ENCODE measurements at places on chromosomes 6 and 20.

GRCh38 chr6:89298680-89299465, 16.2 kb downstream of the GABRR2 start:
- H3K36me3 ChIP-seq, result no peaks in the 10 kb centered on the region
- peaks cover 6% of the 10 kb centered on the region for H3K4me1 ChIP-seq
- peaks cover 50% of the 10 kb centered on the region for H3K27me3 ChIP-seq
- no peak overlapping the region for H3K27ac ChIP-seq

GRCh38 chr6:4169028-4169789, 33.8 kb upstream of the ECI2 start:
- H3K27me3 ChIP-seq, result no peaks in the 10 kb centered on the region
- no peak for DNase-seq
- H3K4me1 ChIP-seq, result no peaks in the 10 kb centered on the region

- DNase-seq, result no peak
- no peaks in the 10 kb centered on the region for H3K4me1 ChIP-seq
- no peaks in the 10 kb centered on the region for H3K27me3 ChIP-seq
- no peak overlapping the region for H3K27ac ChIP-seq
- H3K4me3 ChIP-seq, result no peak overlapping the region
Measured at GRCh38 chr6:104589940-104590339, 269.8 kb downstream of the HACE1 start.

DNA sequence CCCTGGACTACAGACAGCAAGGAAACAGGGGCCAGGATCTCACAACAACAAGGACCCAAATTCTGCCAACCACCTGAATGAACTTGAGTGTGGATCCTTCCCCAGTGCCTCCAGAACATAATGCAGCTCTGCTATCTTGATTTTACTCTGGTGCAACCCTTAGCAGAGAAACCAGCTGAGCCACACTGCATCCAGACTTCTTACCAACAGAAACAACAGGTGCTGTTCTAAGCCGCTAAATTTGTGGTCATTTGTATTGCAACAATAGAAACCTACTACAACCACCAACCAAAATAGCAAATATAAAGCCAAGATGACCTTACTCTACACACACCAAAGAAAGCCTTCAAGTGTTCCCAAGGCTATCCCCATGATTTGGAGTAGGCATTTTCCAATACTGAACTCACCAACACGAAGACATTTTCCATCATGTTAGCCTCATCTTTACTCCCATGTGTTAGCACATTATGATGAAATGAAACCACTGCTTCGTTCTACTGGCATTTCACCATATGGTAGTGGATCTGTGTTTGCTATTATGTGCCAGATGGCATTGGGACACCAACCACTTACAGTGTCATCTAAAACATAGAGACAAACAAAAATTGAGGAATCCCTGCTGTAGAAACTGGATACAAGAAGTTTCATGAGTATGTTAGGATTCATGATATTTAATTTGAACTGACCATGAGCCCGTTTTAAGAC, 249.8 kb upstream of the ID4 start:
- no peak overlapping the region for H3K4me3 ChIP-seq
- H3K27ac ChIP-seq, result no peak overlapping the region
- H3K4me1 ChIP-seq, result no peaks in the 10 kb centered on the region
- H3K27me3 ChIP-seq, result no peaks in the 10 kb centered on the region
- H3K36me3 ChIP-seq, result no peaks in the 10 kb centered on the region

- peaks cover 12% of the 10 kb centered on the region for H3K27me3 ChIP-seq
- DNase-seq, result no peak
- H3K4me3 ChIP-seq, result no peak overlapping the region
- H3K4me1 ChIP-seq, result peaks cover 21% of the 10 kb centered on the region
- no peak overlapping the region for H3K27ac ChIP-seq
- no peaks in the 10 kb centered on the region for H3K36me3 ChIP-seq
Measured at GRCh38 chr6:221531-222349, 70.5 kb upstream of the DUSP22 start.

GRCh38 chr6:37487591-37488380, 11.9 kb downstream of the CCDC167 start:
- H3K4me3 ChIP-seq, result no peak overlapping the region
- peaks cover 26% of the 10 kb centered on the region for H3K36me3 ChIP-seq
- H3K27ac ChIP-seq, result no peak overlapping the region
- H3K4me1 ChIP-seq, result peaks cover 23% of the 10 kb centered on the region
- DNase-seq, result no peak

GRCh38 chr20:25399037-25399430, 8.4 kb upstream of the ABHD12 start:
- DNase-seq, result peak; percentile 82
- H3K4me3 ChIP-seq, result no peak overlapping the region
- H3K36me3 ChIP-seq, result no peaks in the 10 kb centered on the region
- H3K4me1 ChIP-seq, result no peaks in the 10 kb centered on the region

GRCh38 chr6:127561660-127562059, 15.3 kb upstream of the C6orf58 start:
- no peaks in the 10 kb centered on the region for H3K27me3 ChIP-seq
- no peaks in the 10 kb centered on the region for H3K36me3 ChIP-seq

DNA sequence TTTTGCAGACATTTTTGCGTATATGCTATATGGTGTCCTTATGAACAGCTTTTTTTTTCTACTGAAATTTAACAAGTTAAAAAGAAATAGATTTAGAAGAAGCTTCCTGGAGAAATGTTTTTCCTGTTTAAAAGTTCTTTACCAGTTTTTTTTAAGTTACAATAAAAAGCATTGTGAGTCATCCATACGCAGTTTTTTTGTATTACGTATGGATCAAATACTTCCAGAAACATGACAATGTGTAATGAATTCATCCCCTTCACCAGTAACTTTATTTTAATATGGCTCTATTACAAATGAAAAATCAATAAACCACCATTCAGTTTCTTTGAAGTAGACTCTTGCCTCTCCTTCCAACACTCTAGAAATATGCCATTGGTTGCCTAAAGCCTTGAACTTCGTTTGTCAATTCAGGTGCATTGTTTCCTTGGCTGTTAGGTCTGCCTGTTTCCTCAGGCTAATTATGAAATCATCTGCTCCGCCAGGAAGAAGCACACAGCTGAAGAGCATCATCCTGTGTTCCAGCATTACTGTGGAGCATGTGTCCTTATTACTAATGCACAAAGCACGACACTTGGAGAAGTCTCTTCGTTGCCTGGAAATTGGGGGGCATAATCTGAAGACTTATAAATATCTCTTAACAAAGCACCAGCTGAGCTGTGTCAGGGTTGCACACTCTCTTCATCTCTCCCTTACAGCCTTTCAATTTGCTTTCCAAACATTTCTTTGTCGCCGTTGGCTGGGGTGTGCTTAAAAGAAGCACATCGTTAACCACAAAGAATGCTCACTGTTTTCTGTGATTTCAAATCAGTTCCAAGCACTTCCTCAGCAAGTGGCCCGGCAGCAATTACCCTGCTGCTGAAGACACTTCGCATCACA, 9.6 kb downstream of the MOXD1 start:
- H3K27ac ChIP-seq, result peak overlapping the region; percentile 84
- H3K36me3 ChIP-seq, result peaks cover 5% of the 10 kb centered on the region
- peaks cover 3% of the 10 kb centered on the region for H3K4me1 ChIP-seq

DNA sequence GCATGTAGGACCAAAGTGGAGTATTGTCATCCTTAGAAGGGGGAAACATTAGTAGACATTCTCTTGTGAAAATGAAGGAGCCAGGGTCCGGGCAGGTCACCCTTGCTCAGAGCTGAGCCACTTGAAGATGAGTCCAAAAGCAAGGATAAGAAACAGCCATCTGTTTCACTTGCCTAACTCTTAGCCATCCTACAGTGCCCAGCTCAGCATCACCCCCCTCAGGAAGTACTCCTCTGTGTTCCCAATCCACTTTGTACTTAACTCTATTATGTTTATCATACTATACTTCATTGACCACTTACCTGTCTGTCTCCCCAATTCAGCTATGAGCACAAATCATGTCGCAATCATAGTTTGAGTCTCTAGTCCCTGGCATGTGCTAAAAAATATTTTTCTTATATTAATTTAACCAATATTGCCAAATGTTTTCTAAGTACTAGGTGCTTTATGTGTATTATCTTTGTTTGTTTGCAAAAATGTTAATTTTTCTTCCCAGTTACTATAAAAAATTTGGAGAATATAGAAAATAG, 8.1 kb upstream of the TOX2 start:
- no peak overlapping the region for H3K4me3 ChIP-seq
- no peak for DNase-seq
- H3K27ac ChIP-seq, result no peak overlapping the region
- no peaks in the 10 kb centered on the region for H3K36me3 ChIP-seq
- H3K4me1 ChIP-seq, result no peaks in the 10 kb centered on the region

GRCh38 chr6:163559661-163560060, 145.1 kb downstream of the QKI start:
- no peaks in the 10 kb centered on the region for H3K27me3 ChIP-seq
- DNase-seq, result no peak
- peaks cover 8% of the 10 kb centered on the region for H3K36me3 ChIP-seq
- H3K4me3 ChIP-seq, result no peak overlapping the region
- H3K27ac ChIP-seq, result no peak overlapping the region
- no peaks in the 10 kb centered on the region for H3K4me1 ChIP-seq

DNA sequence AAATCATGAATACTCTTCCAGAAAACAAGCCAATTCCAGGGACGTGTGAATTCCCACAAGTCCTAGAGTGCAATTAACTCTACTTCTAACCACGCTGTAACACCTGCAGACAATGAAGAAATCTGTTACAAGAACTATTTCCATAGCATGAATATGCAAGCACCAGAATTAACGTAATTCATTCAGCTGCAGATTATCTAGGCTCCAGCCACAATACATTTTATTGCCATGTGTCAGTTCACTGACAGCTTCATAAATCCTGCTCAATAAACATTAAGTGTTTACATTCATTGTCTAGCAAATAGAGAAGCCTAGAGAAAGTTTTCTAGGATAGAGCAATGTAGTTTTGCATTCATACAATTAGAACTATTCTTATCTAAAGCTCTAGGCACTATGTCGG, 1348.5 kb downstream of the GRIK2 start:
- H3K36me3 ChIP-seq, result no peaks in the 10 kb centered on the region
- H3K27me3 ChIP-seq, result no peaks in the 10 kb centered on the region
- H3K4me3 ChIP-seq, result no peak overlapping the region
- DNase-seq, result peak; percentile 22

- no peak for DNase-seq
- no peak overlapping the region for H3K4me3 ChIP-seq
- H3K27me3 ChIP-seq, result no peaks in the 10 kb centered on the region
- H3K36me3 ChIP-seq, result peaks cover 6% of the 10 kb centered on the region
- no peaks in the 10 kb centered on the region for H3K4me1 ChIP-seq
Measured at GRCh38 chr6:56643379-56644089, 845 bp upstream of the DST start.

DNA sequence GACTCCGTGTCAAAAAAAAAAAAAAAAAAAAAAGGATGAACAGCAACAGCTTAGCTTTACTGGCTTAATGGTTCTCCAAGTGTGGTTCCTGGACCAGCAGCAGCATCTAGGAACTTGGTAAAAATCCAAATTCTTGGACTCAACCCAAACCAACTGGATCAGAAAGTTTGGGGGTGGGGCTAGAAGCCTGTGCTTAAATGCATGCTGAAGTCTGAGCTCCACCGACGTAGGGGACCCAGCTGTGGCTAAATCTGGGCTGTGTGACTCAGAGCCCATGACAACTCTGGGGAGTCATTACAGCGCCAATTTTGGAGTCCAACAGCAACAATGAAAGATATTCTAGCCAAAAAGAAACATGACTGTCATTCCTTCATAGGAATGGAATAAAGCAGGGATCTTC, 13.6 kb upstream of the CHD6 start:
- H3K4me3 ChIP-seq, result peak overlapping the region; percentile 27
- peaks cover 4% of the 10 kb centered on the region for H3K27me3 ChIP-seq
- no peak overlapping the region for H3K27ac ChIP-seq
- no peak for DNase-seq
- no peaks in the 10 kb centered on the region for H3K4me1 ChIP-seq
- H3K36me3 ChIP-seq, result no peaks in the 10 kb centered on the region

DNA sequence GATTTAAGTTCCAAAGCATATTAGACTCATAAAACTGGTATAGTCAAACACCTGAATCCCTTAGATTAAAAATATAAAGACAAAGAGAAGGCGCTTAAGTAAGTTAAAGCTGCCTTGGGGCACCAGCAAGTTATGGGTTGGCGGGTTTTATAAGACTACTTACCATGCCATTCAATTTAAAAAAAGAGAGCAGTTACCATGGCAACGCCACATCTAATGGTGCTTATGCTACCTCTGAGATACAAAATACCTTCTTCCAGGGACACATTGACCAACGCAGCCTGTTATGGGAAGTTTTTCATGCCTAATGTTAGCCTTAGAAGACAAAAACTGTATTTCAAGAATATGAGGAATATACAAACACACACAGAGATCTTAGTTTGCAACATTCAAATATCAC, 713.6 kb downstream of the RNF144B start:
- H3K4me3 ChIP-seq, result no peak overlapping the region
- no peak for DNase-seq
- H3K27ac ChIP-seq, result no peak overlapping the region
- no peaks in the 10 kb centered on the region for H3K27me3 ChIP-seq
- H3K4me1 ChIP-seq, result no peaks in the 10 kb centered on the region

- no peak for DNase-seq
- H3K4me3 ChIP-seq, result no peak overlapping the region
- no peaks in the 10 kb centered on the region for H3K36me3 ChIP-seq
- H3K27ac ChIP-seq, result no peak overlapping the region
Measured at GRCh38 chr20:41369673-41370072, 3.1 kb upstream of the EMILIN3 start.

GRCh38 chr6:43213431-43213830, 15.8 kb downstream of the DNPH1 start:
- H3K4me1 ChIP-seq, result no peaks in the 10 kb centered on the region
- H3K27me3 ChIP-seq, result no peaks in the 10 kb centered on the region
- H3K27ac ChIP-seq, result no peak overlapping the region
- H3K36me3 ChIP-seq, result peaks cover 57% of the 10 kb centered on the region
- no peak for DNase-seq

DNA sequence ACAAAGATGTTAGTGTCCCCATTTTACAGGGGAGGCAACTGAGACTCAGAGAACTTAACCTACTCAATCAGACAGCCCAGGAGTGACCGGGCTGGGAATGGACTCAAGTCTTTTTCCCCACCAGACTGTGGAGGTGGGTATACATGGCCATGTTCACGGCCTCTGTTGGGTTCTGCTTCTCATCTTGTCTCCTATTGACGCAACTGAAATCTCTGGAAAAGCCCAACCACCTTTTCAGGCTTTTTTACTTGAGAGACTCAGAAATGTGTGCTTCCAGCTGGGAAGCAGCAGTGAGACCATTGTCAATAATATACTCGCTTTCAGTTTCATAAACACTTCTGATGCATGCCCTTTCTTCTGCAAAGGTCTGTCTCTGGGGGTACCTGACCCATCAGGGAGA, 70.7 kb downstream of the SOBP start:
- H3K27me3 ChIP-seq, result no peaks in the 10 kb centered on the region
- no peak overlapping the region for H3K27ac ChIP-seq
- peaks cover 1% of the 10 kb centered on the region for H3K4me1 ChIP-seq
- peak; percentile 31 for DNase-seq
- H3K36me3 ChIP-seq, result peaks cover 18% of the 10 kb centered on the region

- H3K4me3 ChIP-seq, result no peak overlapping the region
- no peak for DNase-seq
Measured at GRCh38 chr6:106773522-106773921, 144.1 kb downstream of the QRSL1 start.

Measured in mesenchymal stem cell (in vitro differentiated cells and primary cell).